ENCODE measurements at places on chromosomes 13 and 19. TPM values are rescaled to one million over a fixed set of nuclear protein-coding genes. Genes with fewer than 3 reads are reported as not detected.

The SMAD9 gene
- 13.8 TPM for total RNA-seq

The GNG7 gene
- 6.2 TPM for total RNA-seq

The GPR183 gene
- total RNA-seq: 5.4 TPM

The CAPN12 gene
- total RNA-seq: 27.6 TPM
